ENCODE measurements at places on chromosomes 3 and 15. TPM values are rescaled to one million over a fixed set of nuclear protein-coding genes. Genes with fewer than 3 reads are reported as not detected.

Gene ANKRD63
- total RNA-seq, result not detected

Gene LRRC2
- 1.5 TPM for total RNA-seq

Gene TAGLN3
- total RNA-seq, result 3.1 TPM

Gene PCLAF
- total RNA-seq, result not detected

Gene ECE2
- not detected for total RNA-seq

Gene FAIM
- 12.1 TPM for total RNA-seq

Gene CYP1A2
- total RNA-seq, result not detected

Gene TRANK1
- total RNA-seq, result 12.6 TPM

Gene CD276
- total RNA-seq, result 93.3 TPM

Gene ITPKA
- total RNA-seq, result not detected

Gene MEGF11
- 5.1 TPM for total RNA-seq

Gene CCDC191
- total RNA-seq, result 9.3 TPM

Gene APOD
- 7,779 TPM for total RNA-seq

Gene HRG
- not detected for total RNA-seq

Gene IL12A
- not detected for total RNA-seq

Gene TMCO5A
- total RNA-seq, result not detected

Gene FAM81A
- 15.5 TPM for total RNA-seq

Gene PRR20G
- total RNA-seq, result not detected

Gene MED12L
- total RNA-seq, result 5.9 TPM

Gene GCSAM
- not detected for total RNA-seq

Gene HDC
- total RNA-seq, result 0.66 TPM

Gene SERPINI2
- total RNA-seq, result not detected

Gene WDR93
- total RNA-seq, result not detected

Gene OR5K2
- not detected for total RNA-seq

Gene TICRR
- 0.60 TPM for total RNA-seq

Gene SLC12A1
- total RNA-seq, result not detected

Gene ALDH1L1
- total RNA-seq, result 36.8 TPM

Gene ANAPC13
- total RNA-seq, result 56.8 TPM

Gene CACNA2D2
- 0.84 TPM for total RNA-seq

Gene CCDC39
- not detected for total RNA-seq

Gene SPTSSB
- not detected for total RNA-seq

Gene ULK4
- 14.9 TPM for total RNA-seq

Gene KCNMB2
- total RNA-seq, result not detected

Gene GPR149
- not detected for total RNA-seq

Gene EAF2
- total RNA-seq, result 9.4 TPM

Gene WDR72
- not detected for total RNA-seq

Gene ARNT2
- 5.1 TPM for total RNA-seq

Gene C3orf20
- total RNA-seq, result not detected

Gene TMEM207
- total RNA-seq, result not detected

Gene PATL2
- total RNA-seq, result 0.84 TPM
